ENCODE measurements at places on chromosomes 6 and 20.

DNA sequence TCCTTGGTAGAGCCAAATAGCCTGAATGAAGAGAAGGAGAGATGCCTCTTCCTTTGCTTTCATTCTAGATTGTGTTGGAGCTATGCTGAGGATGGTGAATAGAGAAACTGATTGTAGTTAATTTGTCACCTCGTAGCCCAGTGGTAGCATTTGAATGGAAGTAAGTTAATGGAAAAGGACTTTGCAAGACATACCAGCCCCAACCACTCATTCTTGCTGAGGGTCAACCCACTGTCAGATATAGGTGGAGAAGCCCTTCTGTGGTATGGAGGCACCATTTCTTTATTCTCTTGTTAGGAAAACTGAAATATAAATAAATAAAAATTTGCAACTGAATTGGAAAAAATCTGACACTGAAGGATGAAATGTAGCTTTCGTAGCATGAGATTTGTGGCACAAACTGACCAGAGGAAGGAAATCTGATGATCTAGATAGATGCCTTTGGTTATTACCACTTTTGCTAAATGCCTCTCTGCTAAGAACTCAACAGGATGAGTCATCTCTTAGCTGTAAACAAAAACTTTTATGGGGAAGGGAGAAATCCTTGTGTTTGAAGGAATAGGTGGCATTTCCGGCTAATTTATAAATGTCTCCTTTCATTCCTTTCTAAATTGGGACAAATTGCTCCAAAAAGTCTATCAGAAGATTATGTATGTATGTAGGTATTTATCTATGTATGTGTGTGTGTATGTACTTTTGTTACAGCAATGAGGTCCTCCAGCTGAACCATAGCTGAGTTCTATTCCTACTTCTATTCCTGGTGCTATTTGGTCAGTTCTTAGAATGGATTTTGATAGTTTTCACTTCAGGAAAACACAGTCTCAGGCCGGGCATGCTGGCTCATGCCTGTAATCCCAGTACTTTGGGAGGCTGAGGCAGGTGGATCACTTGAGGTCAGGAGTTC is 76.5 kb upstream of the SUPT3H start:
- no peak for DNase-seq

DNA sequence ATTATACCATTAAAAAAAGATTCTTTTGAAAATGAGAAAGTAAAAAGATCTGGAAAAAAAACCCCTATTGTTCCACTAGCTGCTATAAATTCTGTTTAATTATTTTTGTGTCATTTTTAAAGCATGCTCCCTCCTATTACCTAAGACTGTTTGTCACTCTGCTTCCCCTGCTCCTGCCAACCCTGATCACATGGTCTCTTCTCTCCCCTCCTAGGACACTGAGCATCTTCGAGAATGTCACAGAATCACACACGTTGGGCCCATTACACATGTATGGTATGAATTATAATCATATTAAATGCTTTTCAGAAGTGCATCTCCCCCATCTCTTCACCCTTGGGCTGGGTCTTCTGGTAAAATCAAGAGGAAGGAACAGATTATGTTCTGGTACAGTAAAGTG is 6.2 kb downstream of the SNAP91 start:
- no peak for DNase-seq

DNA sequence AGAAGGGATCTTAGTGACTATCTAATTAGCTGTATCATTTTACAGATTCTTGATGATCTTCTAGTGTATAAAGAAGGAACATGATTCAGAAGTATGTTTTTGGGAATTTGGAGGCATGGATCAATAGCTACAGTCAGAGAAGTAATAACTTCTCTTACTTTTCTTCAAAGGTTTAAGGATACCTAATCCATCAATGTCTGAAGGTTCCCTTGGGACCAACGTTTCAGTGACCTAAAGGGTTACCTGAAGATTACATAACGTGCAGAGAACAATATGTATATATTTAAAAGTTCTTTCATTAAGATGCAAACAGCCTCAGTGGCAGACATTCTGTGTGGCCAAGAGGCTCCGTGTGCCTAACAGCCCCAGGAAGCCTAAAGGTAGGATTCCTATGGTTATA is 3.2 kb downstream of the HDAC2 start:
- DNase-seq, result peak; percentile 35

GRCh38 chr6:105907991-105908390 is 178.1 kb upstream of the PRDM1 start:
- DNase-seq, result no peak

GRCh38 chr6:160259598-160259997 is 977 bp upstream of the SLC22A2 start:
- DNase-seq, result no peak

GRCh38 chr20:37349517-37350491 is 3.9 kb downstream of the SRC start:
- DNase-seq, result no peak

DNA sequence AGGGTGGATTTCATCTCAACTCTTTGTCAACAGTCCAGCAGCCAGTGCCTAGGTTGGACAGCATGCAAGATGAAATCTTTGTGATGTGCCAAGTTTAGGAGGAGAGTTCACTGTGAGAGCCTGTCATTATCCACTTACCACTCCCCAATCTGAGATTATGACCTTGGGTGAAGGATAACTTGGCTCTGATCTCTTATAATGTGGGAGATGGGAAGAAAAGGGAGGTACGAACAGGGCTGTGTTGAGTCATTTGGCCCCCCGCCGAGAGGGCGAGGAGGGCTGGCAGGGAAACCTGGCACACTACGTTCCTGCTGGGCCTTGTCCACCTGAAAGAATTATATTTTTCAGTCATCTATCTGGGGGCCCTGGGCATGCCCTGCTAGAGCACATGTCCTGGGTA is 35.8 kb downstream of the LAMA4 start:
- DNase-seq, result peak; percentile 43

GRCh38 chr6:76633259-76633658 is 560.8 kb upstream of the IMPG1 start:
- DNase-seq, result peak; percentile 54

GRCh38 chr6:150464966-150465365 is 96.2 kb downstream of the IYD start:
- no peak for DNase-seq

- peak; percentile 81 for DNase-seq
These were observed 11.9 kb upstream of the CPNE5 start for GRCh38 chr6:36851149-36851614.

DNA sequence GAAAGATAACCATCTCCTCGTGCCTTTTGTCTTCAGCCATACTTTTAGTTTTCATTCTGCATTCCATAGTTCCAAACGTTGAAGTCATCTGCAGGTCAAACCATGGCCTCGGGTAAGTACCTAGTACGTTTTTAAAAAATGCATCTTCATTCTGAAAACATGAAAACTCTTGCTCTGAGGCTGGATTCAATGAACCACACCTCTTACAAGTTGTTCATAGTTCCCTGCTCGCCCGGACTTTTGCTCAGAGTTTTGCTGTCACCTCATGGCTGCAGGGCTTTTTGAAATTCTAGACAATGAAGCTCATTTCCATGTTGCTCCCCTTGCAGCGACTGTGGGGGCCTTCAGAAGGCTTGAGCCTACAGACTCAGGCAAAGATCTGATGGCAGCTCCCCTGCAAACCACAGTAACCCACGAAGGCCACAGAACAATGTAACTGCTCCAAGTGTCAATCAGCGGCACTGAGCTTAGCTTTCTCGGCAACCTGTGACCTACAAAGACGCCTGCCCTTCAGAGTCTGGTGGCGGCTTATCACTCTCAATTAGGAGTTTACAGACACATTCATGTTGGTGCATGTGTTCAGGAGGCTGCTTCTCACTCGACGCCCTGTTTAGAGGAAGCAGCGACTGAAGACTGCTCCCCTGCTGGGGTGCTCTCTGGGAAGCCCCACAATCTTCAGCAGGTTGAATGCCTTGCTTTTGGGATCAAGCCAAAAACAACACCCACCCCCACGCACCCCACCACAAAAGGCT is 61.2 kb downstream of the FOXC1 start:
- DNase-seq, result peak; percentile 8

DNA sequence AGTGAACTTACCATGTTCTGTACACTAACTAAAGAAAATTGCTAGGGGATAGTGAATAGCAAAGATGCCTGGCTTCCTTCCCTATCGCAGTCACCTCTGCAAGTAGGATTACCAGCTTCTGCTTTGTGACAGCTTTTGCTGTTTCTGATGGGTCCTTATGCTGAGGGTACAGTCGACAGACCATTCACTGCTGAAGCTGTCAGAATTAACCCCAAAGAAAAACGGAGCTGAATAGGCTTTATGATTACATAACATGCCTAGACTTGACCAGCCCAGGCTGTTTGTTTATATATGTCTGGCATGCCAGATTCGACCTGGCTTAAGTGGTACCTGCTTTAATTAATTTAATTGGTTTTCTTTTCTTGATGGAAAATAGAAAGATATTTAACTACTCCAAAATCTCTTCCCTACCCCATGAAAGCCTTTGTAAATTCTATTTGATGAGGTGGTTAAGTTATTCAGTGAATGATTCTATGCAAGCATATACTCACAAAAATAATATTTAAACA is 21.7 kb upstream of the PRELID3B start:
- DNase-seq, result peak; percentile 96

GRCh38 chr6:12163149-12163548 is 127.0 kb upstream of the EDN1 start:
- DNase-seq, result no peak

- peak; percentile 85 for DNase-seq
These were observed 544 bp upstream of the STK38 start for GRCh38 chr6:36547646-36548400.

DNA sequence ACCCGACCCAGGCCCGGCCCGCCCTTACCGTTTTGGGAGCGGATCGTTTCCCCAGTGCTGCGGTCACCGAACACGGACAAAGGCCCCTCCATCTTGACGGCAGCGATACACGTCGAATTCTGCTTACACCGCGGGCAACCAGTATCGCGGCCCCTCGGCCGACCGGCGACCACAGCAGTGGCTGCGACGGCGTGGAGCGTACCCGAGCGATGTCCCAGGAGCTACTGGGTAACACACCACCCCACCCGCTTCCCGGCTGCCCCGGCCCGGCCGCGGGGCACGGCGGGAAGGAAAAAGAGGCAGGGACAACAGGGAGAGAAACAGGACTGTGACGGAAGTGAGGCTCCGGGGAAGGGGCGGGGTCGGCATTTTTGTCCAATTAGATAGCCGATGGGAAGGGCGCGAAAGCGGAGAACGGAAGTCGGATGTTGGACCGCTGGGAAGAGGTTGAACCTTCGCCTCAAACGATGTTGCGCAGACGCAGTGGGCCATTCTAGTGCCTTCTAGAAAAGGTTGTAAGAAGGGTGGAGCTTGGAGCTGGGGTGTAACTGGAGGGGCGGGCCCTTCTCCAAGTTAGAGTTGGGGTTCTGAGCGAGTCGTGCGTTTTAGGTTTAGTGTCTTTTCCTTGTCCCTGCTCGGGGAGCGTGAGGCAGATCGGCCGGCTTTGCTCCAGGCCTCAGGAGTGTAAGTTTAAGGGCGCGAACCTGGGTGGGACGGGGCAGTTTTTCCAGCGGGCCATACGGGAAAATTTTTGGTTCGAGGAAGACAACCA is at the start of gene TCP1:
Gene TCP1, minus strand, starts transcription at position 226 of the 772 bp plus-strand sequence. Its CDS starts 134 bp downstream, at position 92.
- DNase-seq, result peak; percentile 100

DNA sequence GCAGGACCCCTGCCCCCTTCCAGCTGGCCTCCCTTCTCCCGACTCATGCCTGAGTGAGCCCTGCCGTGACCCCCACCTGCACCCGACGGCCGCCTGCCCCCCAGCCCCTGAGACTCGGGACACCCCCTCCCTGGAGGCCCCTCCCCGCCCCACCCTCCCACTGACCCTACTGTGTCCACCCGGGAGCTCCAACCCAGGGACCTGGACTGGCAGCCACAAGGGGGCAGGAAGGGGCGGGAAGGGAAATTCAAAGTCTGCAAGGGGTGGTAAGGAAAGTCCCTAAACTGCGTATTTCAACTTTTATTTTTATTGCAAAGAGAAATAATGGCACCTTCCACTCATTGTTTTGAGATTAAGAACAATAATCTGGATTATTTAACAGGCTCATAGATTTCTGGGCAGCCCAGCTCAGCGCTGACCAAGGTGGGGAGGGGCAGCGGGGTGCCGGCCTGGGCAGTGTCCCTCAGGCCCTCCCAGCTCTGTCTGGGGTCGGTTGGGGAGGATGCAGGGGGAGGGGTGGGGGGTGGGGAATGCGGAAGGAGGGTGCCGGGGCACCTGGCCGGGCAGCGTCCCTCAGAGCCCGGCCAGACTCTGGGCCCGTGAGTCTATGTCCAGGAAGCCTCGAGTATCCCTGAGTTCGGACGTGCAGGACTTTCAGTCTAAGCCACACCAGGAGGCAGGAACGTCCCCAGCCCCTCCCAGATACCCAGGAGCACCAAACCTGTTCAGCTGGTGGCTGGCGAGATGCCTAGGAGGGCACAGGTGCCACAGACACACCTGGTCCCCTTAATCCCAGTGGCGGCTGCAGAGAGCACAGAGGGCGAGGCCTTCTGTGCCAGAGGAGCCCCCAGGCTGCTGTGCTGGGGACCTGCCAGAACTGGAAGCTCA is 1.3 kb upstream of the PTK6 start:
- peak; percentile 82 for DNase-seq

- no peak for DNase-seq
These were observed 58.2 kb upstream of the GJE1 start for GRCh38 chr6:142074516-142074915.

DNA sequence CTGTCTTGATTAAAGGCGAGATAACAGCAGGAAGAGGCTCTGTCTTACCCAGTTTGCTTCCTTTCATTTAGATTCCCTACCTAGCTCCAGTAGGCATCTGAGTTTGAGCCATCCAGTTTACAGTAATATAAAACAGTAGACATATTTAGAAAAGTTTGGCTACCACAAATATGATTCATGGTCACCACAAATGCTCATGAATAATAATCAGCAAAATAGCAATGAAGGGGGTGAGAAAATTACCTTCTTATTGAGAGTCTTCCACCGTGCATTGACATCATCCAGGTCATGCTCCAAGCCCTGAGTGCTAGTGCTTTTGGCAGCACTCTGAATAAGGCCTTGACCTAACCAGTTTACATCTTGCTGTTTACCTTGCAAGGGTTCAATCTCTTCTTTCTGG is 106.2 kb downstream of the DST start:
- DNase-seq, result peak; percentile 18

DNA sequence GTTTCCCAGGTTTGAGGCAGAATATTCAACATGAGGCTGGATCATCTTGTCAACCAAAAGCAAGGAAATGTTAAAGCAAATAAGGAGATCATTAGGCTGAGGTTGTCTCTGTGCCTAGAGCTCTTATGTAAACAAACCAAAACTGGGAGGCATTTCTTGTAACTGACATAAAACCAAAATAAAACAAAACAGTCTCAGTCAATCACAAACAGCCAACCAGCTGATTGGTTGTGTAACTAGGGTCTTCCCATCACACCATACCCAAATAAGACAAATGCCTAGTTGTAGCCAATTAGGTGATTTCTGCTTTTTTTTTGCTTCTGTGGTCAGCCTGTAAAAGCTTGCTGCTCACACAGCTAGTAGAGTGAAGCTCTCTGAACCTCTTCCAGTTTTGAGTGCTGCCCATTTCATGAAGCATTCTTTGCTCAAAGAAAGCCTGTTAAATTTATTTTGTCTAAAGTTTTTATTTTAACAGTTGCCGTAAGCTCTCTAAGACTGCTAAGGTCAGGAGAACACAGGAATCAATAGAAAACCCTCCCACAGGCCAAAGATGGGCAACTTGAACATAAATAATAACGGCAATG is 8.9 kb upstream of the FITM2 start:
- peak; percentile 20 for DNase-seq

All from NCI-H69 (cell line).